ENCODE measurements at places on chromosomes 2 and 18.

- DNase-seq, result no peak
Measured at GRCh38 chr2:222418739-222419138, 5.6 kb upstream of the SGPP2 start.

- no peak for DNase-seq
Measured at GRCh38 chr2:46615555-46615954, 136.2 kb downstream of the TMEM247 start.

GRCh38 chr2:146267093-146267492 is 1577.7 kb upstream of the ACVR2A start:
- DNase-seq, result no peak

GRCh38 chr2:56198936-56199335 is 15.1 kb downstream of the CCDC85A start:
- DNase-seq, result no peak

DNA sequence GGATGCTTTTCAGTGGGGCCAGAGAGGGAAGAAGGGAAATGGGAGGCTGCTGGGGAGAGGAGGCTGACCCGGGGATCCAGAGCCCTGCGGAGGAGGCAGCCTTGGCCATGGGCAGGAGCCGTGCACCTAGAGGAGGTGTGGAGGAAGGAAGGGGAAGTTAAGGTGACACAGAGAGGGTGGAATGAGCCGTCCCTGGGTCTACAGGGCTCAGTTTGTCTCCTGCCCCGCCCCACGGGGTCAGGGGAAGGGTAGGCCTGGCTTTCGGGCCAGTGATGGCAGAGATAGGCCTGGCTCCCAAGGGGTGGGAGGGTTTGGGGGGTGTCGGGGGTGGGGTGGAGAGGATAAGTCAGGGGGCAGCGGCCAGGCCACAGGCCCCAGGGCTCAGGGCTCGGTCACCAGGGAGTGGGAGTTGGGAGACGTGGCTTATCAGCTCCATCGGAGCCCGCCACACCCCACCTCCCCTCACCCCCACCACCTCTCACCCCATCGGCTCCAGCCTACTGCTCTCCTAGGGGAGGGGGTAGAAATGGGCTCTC is 39.5 kb upstream of the NOTO start:
- no peak for DNase-seq
